ENCODE measurements at places on chromosomes 7 and 10.

DNA sequence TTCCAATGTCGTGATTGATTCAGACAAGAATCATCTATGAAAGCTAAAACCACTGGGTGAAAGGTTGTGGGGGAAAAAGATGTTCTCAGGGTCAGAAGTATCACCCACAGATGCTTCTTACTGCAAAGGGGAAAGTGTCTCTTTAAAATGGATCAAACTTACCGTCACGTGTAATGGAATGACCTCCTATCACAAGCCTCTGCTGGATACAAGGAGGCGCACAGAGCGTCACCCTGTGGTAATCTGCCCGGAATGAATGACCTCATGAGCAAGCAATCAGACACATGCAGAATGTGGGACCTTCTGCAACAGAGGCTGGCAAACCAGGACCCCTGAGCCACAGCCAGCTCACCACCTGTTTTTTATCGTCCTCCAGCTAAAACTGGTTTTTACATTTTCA lies 33.0 kb downstream of the WIPF3 start:
- peak; percentile 28 for DNase-seq

- DNase-seq, result no peak
Observed at GRCh38 chr7:35971133-35971891, 170.5 kb downstream of the SEPTIN7 start.

- no peak for DNase-seq
Observed at GRCh38 chr7:91080351-91080750, 183.9 kb upstream of the FZD1 start.

DNA sequence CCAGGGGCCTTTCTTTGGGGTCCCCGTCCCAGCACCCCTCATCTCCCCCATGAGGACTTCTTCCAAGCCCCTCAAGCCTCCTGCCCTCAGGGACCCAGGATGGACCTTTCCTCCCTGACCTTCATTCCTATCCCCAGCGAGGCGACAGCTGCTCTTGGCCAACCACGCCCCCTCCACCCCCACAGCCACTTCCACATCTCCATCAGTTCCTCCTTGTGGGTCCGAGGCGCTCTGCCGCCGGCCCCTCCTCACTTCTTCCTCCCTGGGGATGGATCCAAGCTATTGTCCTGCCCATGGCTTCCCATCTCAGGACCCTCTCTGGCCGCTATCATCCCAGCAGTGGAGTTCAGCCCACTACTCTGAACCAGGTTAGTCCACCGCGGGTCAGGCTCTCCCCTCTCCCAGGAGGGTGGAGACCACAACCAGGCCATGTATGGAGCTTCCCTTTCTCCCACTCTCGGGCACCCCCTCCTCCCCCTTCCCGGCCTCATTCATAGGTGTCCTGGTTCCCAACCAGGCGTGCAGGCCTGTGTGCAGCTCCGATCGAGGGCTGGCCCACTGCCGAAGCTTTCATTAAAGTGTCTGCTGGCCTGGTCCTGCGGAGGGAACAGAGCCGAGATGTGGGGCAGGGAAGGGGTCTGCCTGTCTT lies 1.7 kb upstream of the SH2B2 start:
- no peak for DNase-seq

- no peak for DNase-seq
Observed at GRCh38 chr7:17706275-17706674, 234.0 kb downstream of the SNX13 start.

DNA sequence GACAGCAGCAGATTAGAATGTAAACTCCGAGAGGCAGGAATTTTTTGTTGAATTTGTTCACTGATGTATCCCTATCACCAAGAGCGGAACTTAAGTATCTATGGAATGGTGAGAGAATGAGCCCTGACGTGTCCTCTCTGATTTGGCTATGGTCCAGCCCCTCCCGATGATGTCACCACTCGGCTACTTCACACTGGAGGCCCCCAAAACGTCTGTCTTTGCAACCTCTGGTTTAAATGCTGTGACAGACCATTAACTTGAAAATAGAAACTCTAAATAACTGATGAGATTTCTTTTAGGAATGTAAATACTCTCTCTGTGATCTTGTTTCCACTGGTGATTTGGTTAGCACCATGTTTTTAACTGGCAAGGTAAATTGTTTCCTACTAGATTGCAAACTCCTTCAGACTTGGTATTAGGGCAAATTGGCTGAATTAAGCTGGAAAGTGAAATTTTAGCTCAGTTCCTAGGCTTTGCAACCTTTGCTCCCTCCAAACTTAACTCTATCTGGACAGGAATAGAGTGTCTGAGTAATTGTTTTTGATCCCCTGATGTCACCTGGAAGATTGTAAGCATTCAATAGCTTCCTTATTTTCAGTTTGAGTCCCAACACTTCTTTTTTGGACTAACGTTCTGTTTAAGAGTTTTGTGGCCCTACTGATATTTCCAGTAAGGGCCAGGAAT lies 19.1 kb downstream of the SLC16A12 start:
- DNase-seq, result peak; percentile 82

DNA sequence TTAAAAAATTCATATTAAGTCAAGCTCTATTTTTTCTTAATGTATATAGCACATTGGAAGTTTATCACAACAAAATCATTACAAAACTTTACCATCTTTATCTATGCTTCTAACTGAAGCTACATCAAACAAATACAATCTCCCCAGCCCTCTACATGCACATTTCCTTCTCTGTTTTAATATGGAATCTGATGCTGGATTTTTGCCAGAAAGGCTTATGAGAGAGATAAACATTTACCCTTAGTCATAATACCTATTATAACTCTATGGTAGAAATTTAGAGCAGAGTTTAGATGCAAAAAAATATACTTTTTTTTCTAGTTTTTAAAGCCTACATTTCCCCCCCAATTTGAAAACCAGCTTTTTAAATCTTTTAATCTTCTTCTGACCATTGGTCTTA lies 1198.6 kb downstream of the GATA3 start:
- peak; percentile 5 for DNase-seq

- DNase-seq, result no peak
Observed at GRCh38 chr10:98338896-98339295, 70.9 kb upstream of the LOXL4 start.

GRCh38 chr10:132078746-132079345 lies 13.1 kb downstream of the JAKMIP3 start:
- DNase-seq, result no peak

GRCh38 chr10:106278383-106278782 lies 886.1 kb downstream of the SORCS1 start:
- no peak for DNase-seq

DNA sequence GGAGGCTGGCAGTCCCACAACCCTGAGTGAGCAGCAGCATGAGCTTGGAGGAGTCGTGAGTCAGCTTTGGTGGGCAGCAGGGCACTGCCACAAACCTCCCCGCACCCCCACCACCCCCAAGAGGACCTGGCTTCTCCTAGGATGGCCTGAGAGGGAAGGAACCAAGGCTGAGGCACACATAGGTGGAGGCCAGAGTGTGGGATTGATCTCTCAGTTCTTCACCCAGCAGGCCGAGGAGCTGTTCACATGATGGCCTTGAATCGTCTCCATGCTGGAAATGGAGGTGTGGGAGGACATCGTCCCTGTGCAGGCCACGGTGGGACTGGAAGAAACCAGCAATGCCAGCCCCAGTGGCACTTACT lies 17.4 kb upstream of the GDF10 start:
- DNase-seq, result no peak

Measured in HS-5 (cell line).